ENCODE measurements at places on chromosomes 3 and 15. TPM values are rescaled to one million over a fixed set of nuclear protein-coding genes. Genes with fewer than 3 reads are reported as not detected.

Gene ZNF774
- total RNA-seq: 7.5 TPM

Gene GP5
- total RNA-seq: not detected

Gene PPP1R14D
- total RNA-seq: not detected

Gene SI
- 0.40 TPM for total RNA-seq

Gene TGM4
- 7.4 TPM for total RNA-seq

Gene ANKRD34C
- total RNA-seq: not detected

DNA sequence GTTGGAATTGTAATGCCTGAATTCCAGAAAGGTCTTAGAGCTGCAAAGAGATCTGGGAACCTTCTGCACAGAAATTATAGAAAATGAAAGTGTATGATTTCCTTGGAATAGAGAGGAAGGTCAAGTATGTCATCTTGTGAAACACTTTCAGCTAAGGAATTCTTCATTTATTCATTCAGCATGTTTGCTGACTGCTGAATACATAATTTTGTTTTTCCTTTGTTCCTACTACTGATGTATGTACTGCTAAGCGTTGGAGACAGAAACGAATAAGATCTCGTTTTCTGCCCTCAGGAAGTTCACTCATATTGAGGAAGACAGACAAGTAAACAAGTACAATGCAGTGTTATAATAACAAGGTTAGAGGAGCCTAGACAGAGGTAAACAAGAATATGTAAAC is 14.3 kb upstream of the IL20RB start:
- DNase-seq: no peak
- H3K4me3 ChIP-seq: no peak overlapping the region
- no peaks in the 10 kb centered on the region for H3K27me3 ChIP-seq
- H3K27ac ChIP-seq: no peak overlapping the region
- no peaks in the 10 kb centered on the region for H3K36me3 ChIP-seq
- no peaks in the 10 kb centered on the region for H3K4me1 ChIP-seq

- no peak overlapping the region for H3K4me3 ChIP-seq
- DNase-seq: no peak
- no peaks in the 10 kb centered on the region for H3K36me3 ChIP-seq
- no peak overlapping the region for H3K27ac ChIP-seq
Observed at GRCh38 chr3:187257992-187258692, 33.4 kb downstream of the MASP1 start.

- H3K27me3 ChIP-seq: no peaks in the 10 kb centered on the region
- peak overlapping the region; percentile 84 for H3K27ac ChIP-seq
- no peak for DNase-seq
- H3K4me3 ChIP-seq: no peak overlapping the region
- no peaks in the 10 kb centered on the region for H3K4me1 ChIP-seq
Observed at GRCh38 chr3:114455432-114455831, 161.6 kb downstream of the TIGIT start.

GRCh38 chr3:176964661-176965060 is 232.6 kb downstream of the TBL1XR1 start:
- no peak for DNase-seq
- no peak overlapping the region for H3K4me3 ChIP-seq
- H3K36me3 ChIP-seq: no peaks in the 10 kb centered on the region

DNA sequence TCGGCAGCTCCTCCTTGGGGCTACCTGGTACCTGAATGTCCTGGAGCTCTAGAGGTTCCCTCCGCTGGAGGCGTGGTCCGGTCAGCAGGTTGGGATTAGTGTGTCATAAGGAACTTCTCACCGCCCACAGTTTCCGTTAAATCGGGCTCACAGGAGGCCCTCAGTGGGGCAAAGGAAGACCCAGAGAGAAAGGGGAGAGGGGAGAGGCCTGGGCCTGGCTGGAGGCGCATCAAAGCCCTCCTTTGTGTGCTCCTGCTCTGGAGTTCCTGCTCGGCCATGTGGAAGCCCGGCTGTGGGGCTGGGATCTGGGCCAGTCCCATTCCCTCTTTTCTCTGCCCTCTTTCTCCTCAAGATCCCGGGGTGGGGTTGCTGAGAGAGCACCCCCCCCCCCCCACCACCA is at the start of gene RLBP1:
Gene RLBP1, minus strand, starts transcription at position 37 of the 400 bp plus-strand sequence. CDS start 2,604 bp downstream, outside the sequence.
- no peak within 1 kb of the TSS for H3K4me3 ChIP-seq
- H3K36me3 ChIP-seq: no peaks in the 10 kb centered on the region
- no peak within 1 kb of the TSS for H3K27ac ChIP-seq
- no peak for DNase-seq
- no peaks in the 10 kb centered on the region for H3K27me3 ChIP-seq
- H3K4me1 ChIP-seq: no peaks in the 10 kb centered on the region

DNA sequence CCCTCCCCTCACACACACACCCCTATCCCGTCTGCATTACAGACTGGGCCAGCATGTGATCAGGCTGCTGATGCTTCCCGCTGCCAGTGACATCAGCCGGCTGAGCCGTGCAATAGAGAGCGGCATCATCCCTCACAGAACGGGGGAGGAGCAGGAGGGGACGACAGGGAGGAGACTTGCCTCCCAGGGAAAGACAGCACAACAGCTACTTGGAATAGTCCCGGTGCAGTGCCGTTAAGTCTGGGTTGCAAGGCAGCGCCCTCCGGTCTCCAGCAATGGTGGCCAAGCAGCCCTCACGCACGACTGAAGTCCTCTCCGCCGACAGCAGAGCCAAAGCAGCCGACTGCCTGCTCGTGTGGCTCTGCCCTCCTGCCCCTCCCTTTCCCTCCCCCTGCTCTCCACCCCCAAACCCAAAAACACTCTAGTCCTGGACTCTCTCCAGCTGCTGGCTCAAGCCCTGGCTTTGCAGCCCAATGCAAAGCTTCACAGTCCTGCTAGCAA is 31.5 kb upstream of the RPS17 start:
- H3K36me3 ChIP-seq: no peaks in the 10 kb centered on the region
- H3K27ac ChIP-seq: no peak overlapping the region
- no peaks in the 10 kb centered on the region for H3K4me1 ChIP-seq
- DNase-seq: peak; percentile 18
- H3K4me3 ChIP-seq: peak overlapping the region; percentile 0
- no peaks in the 10 kb centered on the region for H3K27me3 ChIP-seq

GRCh38 chr3:70972855-70973254 is 610.7 kb downstream of the FOXP1 start:
- no peaks in the 10 kb centered on the region for H3K4me1 ChIP-seq
- no peak overlapping the region for H3K27ac ChIP-seq
- H3K27me3 ChIP-seq: no peaks in the 10 kb centered on the region

GRCh38 chr3:136751316-136752171 is 634 bp downstream of the STAG1 start:
- no peaks in the 10 kb centered on the region for H3K27me3 ChIP-seq
- H3K4me3 ChIP-seq: peak overlapping the region; percentile 84
- DNase-seq: peak; percentile 59
- H3K36me3 ChIP-seq: no peaks in the 10 kb centered on the region

GRCh38 chr15:48577469-48577868 is 68.0 kb downstream of the FBN1 start:
- no peaks in the 10 kb centered on the region for H3K36me3 ChIP-seq
- H3K27ac ChIP-seq: no peak overlapping the region
- DNase-seq: no peak
- no peaks in the 10 kb centered on the region for H3K4me1 ChIP-seq

DNA sequence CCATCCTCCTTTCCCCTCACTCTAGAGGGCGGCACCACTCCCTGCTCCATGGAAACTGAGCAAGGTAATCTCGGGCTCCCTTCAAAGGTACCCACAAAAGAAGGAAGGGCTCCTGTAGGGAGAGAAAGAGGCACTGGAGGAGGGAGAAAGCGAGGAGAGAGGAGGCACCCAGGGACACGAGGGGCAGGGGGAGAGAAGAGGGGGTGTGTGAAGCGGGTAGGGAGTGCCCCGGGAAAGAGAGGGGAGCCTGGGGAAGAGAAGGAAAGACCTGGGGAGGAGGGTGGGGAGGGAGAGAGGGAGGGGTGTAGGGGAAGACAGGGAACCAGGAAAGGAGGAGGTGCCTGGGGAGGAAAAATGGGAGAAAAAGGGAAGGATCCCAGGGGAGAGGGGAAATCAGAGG is 523 bp downstream of the VILL start:
- H3K36me3 ChIP-seq: no peaks in the 10 kb centered on the region
- H3K27ac ChIP-seq: no peak overlapping the region
- peaks cover 8% of the 10 kb centered on the region for H3K4me1 ChIP-seq
- H3K27me3 ChIP-seq: no peaks in the 10 kb centered on the region

GRCh38 chr15:79923515-79924169 is 26.8 kb upstream of the MTHFS start:
- H3K27me3 ChIP-seq: no peaks in the 10 kb centered on the region
- H3K4me3 ChIP-seq: peak overlapping the region; percentile 84
- H3K4me1 ChIP-seq: no peaks in the 10 kb centered on the region
- peaks cover 5% of the 10 kb centered on the region for H3K36me3 ChIP-seq
- peak overlapping the region; percentile 91 for H3K27ac ChIP-seq

DNA sequence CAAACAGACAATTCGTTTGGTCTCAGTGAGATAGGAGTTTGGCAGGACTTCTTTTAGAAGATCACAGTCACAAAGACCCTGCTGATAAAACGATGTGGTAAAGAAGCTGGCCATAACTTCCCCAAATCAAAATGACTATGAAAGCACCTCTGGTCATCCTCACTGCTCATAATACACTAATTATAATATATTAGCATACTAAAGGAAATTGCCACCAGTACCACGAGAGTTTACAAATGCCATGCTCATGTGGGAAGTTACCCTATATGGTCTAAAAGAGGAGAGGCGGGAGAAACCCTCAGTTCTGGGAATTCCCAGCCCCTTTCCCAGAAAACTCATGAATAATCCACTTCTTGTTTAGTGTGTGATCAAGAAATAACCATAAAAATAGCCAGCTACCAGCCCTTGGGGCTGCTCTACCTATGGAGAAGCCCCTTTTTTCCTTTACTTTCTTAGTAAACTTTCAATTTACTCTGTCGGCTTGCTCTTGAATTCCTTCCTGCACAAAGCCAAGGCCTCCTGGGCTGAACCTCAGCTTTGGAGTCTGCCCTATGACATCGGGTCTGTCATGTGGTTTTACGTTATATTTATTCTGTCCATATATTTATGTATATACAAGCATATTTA is 115.8 kb upstream of the IGSF10 start:
- no peaks in the 10 kb centered on the region for H3K4me1 ChIP-seq
- no peak overlapping the region for H3K27ac ChIP-seq
- no peaks in the 10 kb centered on the region for H3K27me3 ChIP-seq
- no peak overlapping the region for H3K4me3 ChIP-seq
- H3K36me3 ChIP-seq: no peaks in the 10 kb centered on the region

DNA sequence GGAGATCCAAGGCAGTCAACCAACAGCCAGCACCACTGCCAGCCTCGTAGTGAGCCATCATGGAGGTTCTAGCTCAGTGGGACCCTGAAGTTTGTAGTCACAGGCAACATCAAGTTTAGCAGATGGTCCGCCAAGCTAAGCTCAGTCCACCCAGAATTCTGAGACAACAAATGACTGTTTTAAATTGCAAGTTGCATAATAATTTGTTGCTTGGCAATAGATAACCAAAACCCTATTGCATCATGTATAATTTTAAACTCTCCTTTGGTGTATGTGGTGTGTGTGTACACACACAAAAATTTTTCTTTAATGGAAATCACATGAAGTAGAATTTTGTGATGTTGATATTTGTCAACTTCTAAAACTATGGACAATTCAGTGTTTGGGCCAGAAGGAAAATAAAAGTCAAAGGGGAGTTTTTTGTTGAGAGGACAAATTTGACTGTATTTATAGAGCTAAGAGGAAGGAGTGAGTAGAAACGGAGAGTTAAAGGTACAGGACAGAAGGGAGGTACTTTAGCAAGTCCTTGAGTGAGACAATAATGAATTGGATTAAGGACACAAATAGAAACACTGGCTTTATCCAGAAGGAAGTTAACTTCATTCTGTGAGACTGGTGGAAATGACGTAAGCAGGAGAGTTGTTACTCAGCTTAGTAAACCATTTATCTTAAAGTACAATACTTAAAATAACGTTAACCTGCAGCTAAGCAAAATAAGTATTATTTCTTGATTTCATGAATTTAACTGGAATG is 83.6 kb downstream of the NCEH1 start:
- H3K36me3 ChIP-seq: no peaks in the 10 kb centered on the region
- peaks cover 4% of the 10 kb centered on the region for H3K4me1 ChIP-seq
- H3K27me3 ChIP-seq: no peaks in the 10 kb centered on the region
- H3K27ac ChIP-seq: no peak overlapping the region

GRCh38 chr3:120555657-120556509 is 40.3 kb upstream of the NDUFB4 start:
- H3K4me3 ChIP-seq: no peak overlapping the region
- H3K27ac ChIP-seq: peak overlapping the region; percentile 76
- no peaks in the 10 kb centered on the region for H3K36me3 ChIP-seq
- no peaks in the 10 kb centered on the region for H3K27me3 ChIP-seq
- DNase-seq: peak; percentile 82

DNA sequence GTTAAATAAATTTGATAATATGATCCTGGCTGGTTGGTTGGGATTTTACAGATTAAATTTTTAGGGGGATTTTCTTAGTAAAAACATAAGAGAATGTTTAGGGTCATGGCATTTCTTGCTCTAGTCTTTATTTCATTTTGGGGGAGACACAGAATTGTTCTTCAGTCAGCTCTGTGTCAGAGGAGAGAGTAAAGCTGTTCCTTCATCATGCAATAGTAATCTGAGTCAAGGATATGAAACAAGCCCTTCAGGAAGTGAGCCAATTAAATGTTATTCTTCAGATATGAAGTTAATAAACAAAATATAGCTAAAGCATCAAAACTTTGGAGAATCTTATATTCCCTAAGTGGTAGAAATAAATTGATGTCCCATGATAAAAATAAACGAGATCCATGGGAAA is 22.9 kb upstream of the SLC4A7 start:
- no peaks in the 10 kb centered on the region for H3K36me3 ChIP-seq
- no peak for DNase-seq
- no peaks in the 10 kb centered on the region for H3K4me1 ChIP-seq
- no peak overlapping the region for H3K27ac ChIP-seq

GRCh38 chr15:69467636-69468035 is 15.0 kb downstream of the RPLP1 start:
- H3K27me3 ChIP-seq: no peaks in the 10 kb centered on the region
- peak; percentile 82 for DNase-seq
- H3K4me3 ChIP-seq: no peak overlapping the region
- peaks cover 11% of the 10 kb centered on the region for H3K4me1 ChIP-seq
- H3K36me3 ChIP-seq: no peaks in the 10 kb centered on the region

- no peaks in the 10 kb centered on the region for H3K4me1 ChIP-seq
- no peaks in the 10 kb centered on the region for H3K27me3 ChIP-seq
- H3K4me3 ChIP-seq: peak overlapping the region; percentile 84
- no peaks in the 10 kb centered on the region for H3K36me3 ChIP-seq
Observed at GRCh38 chr15:65870889-65871533, 1.7 kb downstream of the RAB11A start.

All from prostate gland (tissue), 2 donors.